ENCODE measurements at places on chromosomes 16 and 17.

DNA sequence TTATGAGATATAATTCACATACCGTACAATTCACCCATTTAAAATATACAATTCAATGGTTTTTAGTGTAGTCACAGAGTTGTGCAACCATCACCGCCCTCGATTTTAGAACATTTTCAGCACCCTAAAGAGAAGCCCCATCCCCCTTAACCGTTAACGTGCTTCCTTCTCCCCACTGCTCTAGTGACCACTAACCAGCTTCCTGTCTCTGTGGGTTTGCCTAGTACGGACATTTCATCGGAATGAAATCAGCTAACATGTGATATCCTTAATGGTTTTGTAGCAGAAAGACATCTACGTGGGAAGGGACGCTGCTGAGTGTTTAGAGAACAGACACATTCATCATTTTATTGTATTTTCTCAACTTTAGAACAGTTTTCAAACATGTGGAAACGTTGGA is 80.8 kb upstream of the HSBP1 start:
- peak; percentile 97 for DNase-seq

DNA sequence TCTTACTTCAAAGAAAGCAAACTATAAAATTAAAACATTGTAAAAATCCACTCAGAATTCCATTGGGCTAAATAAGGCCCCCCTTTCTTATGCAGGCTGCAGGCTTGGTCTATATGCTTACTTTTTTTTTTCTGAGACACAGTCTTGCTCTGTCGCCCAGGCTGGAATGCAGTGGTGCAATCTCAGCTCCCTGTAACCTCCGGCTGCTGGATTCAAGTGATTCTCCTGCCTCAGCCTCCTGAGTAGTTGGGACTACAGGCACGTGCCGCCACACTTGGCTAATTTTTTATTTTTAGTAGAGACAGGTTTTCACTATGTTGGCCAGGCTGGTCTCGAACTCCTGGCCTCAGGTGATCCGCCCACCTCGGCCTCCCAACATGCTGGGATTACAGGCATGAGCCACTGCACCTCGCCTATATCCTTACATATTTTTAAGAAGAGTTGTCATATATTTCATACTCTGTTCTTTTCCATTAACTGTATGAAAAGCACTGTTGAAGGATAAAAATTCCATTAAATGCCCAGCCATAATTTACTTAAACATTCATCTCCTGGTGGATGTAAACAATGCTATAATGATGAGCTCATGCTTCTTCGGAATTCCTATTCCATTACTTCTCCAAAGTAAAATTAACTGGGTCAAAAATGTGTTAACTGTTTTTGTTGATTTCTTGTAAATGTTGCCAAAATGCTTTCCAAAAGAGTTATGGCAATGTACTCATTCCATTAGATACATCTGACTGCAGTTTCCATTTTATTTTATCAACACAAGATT is 17.8 kb downstream of the SNN start:
- DNase-seq: no peak

DNA sequence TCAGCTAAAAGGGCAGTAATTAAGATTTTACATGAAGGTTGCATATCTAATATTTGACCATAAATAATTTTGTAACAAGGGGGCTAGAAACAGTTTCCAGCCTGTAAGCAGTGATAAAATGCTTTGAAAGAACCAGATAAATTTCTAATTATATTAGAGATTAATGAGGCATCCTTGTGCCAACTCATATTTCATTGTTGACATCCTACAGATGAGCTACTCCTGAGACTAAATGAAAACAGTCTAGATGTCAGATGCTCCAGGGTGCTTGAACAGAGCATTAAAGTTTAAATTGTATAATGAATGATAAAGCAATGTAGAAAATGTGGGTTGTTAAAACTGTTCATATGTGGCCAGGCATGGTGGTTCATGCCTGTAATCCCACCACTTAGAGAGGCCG is 23.3 kb downstream of the IQCK start:
- no peak for DNase-seq

GRCh38 chr17:44829523-44830358 is at the start of gene GJC1:
Gene GJC1, minus strand, starts transcription at chr17:44830287. Its CDS starts 24,470 bp downstream, at chr17:44805817.
- DNase-seq: no peak

DNA sequence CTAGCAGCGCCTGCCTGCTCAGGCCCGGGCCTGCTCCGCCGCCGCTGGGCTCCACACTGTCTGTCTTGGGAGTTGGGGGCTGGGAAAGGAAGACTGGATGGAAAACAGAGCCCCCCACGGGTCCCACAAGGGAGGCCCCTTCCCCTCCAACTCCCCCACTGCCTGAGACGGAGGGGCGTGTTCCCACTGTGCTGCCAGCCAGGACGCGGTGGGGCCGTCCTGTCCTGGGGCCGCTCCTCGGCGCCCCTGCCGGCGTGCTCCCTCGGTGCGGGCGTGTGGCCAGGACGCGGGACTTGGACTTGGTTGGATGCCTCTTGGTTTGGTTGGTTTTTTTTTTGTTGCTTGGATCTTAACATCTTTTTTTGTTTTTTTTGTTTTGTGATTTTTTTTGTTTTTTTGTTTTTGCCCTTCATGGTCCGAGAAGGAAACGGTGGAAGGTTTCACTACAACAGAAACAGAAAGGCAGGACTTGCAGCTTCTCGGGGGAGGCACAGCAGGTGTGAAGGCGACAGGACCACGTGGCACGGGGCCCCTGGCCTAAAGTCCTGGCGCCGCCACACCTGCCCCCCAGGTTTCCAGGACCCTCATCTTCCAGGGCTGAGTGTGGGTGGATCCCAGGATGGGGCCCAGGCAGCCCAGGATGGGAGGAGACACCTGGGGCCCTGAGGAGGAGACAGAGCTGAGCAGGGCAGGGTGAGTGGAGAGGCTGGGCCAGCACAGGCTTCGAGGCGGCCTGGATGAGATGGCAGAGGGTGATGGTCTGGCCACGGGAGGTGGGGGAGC is 16.0 kb downstream of the ENGASE start:
- no peak for DNase-seq
